Activated naive CD4-positive, alpha-beta T cell (primary cell): ENCODE measurements at places on chromosomes 12 and 14.

DNA sequence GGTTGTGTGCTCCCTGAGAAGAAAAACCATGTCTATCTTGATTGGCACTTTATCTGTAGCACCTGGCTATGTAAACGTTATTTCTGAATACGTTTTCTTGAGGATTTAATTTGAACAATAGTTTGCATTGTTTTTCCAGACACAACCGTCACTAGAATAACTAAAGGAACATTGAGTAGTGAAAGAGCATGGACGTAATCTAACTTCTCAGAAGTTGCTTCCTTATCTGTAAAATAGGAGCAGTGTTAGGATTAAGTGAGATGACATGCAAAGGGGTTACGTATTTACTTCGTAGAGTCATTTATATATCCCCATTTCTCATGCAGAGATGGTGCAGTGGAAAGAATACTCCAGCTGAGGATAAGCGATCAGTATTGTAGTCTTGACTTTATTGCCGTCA, 8.1 kb downstream of the AEBP2 start:
- DNase-seq = no peak

DNA sequence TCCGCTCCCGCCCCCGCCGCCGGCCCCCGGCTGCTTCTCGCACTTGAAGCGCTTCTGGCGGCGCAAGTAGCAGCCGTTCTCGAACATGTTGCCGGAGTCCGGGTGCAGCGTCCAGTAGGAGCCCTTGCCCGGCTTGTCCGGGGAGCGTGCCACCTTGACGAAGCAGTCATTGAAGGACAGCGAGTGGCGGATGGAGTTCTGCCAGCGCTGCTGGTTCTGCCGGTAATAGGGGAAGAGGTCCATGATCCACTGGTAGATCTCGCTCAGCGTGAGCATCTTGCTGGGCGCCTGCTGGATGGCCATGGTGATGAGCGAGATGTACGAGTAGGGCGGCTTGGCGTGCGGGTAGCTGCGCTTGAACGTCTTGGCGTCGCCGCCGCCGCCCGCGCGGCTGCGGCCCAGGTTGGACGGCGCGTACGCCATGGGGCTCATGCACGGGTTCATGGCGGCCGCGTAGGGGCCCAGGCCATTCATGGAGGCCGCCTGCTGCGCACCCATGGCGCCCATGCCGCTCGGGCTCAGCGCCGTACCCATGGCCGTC, 3.0 kb downstream of the FOXA1 start:
- DNase-seq = no peak

DNA sequence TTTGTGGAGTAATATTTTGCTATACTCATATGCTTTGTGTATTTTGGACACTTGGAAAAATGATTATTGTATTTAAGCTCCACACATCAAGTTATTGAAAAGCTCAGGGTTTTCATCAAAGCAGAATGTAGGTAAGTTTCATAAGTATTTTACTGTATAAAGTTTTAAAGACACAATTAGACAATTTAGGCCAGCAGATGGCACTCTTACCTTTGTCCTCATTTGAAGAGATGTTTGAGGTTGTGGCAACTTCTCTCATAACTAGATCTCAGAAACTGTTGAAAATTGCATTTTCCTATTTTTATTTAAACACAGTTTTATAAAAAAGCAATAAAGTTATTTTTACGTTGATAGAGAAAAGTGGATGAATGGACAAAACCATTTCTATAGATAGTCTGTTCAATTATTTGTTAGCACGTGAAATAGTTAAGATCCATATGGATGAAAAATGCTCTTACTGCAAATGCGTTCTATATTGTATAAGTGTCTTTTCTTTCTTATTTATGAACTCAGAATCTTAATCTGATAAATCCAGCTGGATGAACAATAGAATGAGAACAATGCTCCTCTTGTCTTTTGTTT, 300.0 kb downstream of the AEBP2 start:
- no peak for DNase-seq

GRCh38 chr14:94099006-94099405, 11.5 kb upstream of the IFI27 start:
- DNase-seq = no peak

DNA sequence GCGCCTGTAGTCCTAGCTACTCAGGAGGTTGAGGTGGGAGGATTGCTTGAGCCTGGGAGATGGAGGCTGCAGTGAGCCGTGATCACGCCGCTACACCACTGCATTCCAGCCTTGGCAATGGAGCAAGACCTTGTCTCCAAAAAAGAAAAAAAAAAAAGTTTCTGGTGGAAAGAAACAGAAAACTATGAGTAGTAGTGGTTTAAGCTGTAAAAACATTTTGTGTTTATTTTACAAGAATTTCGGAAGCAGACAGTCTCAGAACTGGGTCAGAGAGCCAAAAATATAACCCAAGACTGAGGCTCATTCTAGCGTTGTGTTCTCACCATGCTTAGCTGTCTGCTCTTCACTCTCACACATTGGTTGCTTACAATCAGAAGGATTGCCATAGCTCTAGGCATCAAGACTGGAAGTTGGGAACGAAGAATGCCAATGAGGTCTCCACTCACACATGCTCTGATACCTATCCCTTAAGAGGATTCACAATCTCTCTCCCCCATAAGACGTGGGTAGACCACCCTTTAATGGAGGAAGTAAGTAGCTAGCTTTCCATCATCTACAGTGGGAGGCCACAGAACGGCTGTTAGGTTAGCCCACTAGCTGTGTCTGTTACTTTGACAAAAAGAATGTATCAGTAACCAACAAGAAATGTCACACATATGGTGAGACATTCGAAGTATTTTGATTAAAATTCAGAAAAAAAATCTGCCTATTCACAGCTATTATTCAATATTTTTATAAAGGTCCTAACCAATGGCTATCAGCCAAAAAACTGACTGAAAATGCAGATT, 117.6 kb upstream of the RASSF8 start:
- no peak for DNase-seq

GRCh38 chr14:72512925-72513324, 381.0 kb downstream of the DPF3 start:
- no peak for DNase-seq

- no peak for DNase-seq
Observed at GRCh38 chr14:103315941-103316340, 18.1 kb upstream of the EIF5 start.

DNA sequence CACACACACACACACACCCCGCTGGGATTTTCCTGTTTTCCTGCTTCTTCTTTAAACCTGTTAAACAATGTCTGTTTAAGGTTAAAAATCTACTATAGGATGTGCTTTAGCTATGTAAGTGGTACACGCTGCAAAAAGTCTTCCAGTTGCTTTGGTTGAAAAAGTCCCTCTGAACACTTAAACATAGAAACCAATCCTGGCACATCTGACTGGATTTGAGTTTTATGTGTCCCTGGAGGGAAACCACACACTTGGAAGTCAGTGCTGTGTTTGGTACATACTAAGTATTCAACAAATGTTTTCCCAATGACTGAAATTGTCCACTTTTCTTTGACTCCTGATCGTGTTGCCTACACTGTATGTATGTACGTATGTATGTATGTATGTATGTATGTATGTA, 22.0 kb downstream of the CFL2 start:
- DNase-seq = no peak

DNA sequence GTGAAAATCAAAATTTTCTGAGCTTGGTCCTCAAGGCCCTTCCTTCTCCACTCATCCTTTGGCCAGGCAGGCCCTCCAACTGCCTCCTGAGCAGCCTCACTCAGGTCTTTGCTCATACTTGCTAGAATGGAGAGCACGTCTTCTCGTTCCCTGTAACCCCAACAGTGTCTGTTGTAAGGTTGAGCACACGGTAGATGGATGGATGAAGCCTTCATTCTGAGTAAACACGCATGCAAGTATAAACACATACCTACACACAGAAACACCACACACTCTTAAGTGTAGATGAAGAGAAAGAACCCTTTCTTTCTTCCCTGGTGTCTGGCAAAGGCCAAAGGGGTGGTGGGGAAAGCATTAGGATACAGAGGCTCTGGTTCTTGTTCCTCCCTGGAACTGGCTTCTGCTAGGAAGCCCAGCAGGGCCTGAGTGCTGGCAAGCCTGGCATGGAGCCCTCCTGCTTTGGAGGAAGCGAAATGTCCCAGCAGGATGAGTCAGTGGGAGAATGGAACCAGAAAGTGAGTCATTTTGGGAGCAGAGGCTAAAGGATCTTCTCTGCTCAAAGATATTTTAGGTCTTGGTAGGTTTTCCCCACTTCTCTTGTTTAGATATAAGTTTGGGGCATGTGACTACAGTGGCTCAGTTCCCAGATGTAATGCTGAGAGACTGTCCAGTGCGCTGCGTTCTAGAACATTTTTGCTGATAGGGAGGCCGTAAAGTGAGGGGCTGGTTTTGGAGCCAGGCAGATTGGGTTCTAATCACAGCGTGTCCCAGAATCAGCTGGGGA, 127.4 kb downstream of the CACNA1C start:
- DNase-seq = no peak

DNA sequence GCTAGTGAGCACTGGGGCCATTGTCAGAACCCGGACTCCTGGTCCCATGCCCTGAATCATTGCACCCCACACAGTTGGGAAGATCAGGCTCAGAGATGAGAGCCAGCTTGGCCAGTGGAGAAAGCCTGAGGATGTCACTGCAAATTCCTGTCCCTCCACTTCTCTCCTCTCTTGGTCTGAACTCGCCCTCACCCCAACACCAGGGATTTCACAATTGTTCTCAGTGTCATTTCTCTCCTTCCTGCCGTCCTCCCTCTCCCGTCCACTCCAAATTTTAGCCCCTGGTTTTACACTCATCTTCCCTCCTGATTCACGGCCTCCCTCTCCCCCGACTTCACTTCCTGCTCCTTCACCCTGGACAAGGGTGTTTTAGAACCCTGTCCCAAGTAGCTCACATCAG, 11.1 kb downstream of the KRT75 start:
- no peak for DNase-seq

GRCh38 chr14:99571303-99571986, 32.6 kb downstream of the CCDC85C start:
- no peak for DNase-seq

DNA sequence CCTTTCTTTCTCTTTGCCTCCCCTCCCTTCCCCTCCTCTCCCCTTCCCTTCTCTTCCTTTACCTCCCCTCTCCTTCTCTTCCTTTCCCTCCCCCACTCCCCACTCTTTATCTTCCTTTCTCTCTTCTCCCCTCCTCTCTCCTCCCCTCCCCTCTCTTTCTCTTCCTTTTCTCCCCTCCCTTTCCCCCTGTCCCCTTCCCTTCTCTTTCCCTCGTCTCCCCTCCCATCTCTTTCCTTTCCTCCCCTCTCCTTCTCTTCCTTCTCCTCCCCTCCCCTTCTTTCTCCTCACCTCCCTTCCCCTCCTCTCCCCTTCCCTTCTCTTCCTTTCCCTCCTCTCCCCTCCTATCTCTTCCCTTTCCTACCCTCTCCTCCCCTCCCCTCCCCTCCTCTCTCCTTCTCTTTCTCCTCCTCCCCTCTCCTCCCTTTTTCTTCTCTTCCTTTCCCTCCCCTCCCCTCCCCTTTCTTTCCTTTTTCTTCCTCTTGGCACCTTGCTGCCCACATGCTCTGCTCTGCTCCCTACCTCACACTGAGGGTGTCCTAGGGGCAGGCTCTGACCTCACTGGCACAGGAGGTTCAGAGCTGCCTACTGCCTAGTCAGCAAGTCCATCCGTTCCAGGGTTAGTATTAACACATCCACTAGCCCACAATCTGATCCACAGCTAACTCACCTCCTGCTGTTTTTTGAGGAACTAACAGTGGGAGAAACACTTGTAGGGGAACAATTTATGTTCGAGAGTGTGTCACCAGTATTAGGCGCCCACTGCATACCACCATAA, 101.0 kb downstream of the NUAK1 start:
- no peak for DNase-seq

- DNase-seq = no peak
Observed at GRCh38 chr12:59030415-59030814, 110.1 kb upstream of the LRIG3 start.

DNA sequence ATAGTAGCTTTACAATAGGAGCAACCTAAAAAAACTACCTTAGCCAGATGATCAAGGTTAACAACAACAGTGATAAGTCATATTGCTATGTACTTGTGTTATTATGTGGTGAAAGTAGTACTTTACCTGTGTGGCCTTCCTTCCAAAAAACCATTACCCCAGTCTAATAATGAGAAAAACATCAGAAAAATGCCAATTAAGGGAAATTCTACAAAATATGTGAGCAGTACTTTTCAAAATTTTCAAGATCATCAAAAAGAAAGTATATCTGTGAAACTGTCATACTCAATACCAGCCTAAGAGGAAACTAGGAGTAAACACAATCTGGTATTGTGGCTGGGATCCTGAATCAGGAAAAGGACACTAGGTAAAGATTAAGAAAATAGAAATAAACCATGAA, 165.3 kb upstream of the PKP2 start:
- no peak for DNase-seq

DNA sequence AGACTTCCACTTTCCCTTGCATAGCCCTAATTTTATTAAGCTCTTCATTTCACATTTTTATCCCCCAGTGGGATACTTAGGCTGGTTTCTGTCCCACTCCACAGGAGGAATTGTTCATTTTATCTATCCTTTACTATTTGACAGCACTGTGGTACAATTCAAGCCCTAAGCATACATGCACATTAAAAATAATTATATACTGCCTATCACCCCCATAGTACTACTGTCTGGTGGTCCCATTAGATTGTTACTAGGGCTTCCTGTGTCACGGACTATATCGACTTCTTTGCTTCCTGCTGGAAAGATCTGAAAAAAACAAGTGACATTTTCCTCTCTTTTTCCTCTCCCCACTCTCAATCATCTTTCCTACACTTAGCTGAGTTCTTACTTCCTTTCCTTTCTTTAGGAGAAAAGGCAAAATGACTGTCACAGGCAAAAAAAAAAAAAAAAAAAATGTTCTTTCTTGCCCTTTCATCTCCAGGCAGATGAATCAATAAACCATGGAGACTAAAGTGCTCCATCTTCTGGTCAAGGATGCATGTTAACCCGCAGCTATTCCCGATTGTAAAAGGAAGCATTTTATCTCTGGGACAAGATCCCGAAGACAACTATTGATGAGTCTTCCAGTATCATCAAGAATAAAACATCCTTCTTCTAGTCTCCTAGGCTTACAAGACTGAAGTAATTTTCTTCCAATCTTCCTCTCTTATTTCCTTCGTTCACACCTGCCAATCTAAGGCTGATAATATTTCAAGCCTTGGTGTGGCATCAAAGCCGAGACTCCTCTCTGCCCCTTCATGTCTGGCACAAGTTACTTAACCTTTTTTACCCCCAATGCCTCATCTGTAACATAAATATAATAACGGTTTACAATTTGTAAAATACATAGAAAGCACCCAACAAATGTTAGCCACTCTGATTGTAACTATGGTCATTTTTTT, 94.4 kb upstream of the PLEKHG7 start:
- no peak for DNase-seq

- no peak for DNase-seq
Observed at GRCh38 chr12:83250866-83251265, 564.2 kb downstream of the TMTC2 start.

GRCh38 chr12:22046968-22047390, 961 bp downstream of the CMAS start:
- no peak for DNase-seq
